ENCODE measurements at places on chromosomes 3 and 15. TPM values are rescaled to one million over a fixed set of nuclear protein-coding genes. Genes with fewer than 3 reads are reported as not detected.

- DNase-seq, result no peak
These were observed 15.6 kb upstream of the CD47 start for GRCh38 chr3:108106449-108106848.

The TEX55 gene
- total RNA-seq, result not detected

- DNase-seq, result no peak
These were observed 3.6 kb downstream of the KAT2B start for GRCh38 chr3:20043825-20044224.

DNA sequence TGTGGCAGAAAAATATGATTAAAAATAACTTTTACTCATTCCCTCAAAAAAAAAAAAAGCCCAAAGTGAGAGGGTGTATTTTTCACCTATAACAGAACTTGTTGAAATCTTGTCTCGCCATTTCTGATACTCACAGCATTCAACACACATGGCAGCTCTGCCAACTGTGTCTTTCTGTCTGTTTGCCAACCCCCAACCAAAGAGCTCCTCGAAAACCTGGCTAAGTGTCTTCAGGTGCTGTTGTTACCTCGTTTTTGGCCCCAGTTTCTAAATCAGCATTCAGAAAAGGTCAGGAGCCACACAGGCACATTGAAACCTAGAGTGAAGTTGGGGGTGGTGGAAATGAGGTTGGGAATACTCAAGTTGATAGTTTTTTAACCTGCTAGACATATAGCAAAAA is 123.5 kb downstream of the TMEM108 start:
- peak; percentile 72 for DNase-seq

DNA sequence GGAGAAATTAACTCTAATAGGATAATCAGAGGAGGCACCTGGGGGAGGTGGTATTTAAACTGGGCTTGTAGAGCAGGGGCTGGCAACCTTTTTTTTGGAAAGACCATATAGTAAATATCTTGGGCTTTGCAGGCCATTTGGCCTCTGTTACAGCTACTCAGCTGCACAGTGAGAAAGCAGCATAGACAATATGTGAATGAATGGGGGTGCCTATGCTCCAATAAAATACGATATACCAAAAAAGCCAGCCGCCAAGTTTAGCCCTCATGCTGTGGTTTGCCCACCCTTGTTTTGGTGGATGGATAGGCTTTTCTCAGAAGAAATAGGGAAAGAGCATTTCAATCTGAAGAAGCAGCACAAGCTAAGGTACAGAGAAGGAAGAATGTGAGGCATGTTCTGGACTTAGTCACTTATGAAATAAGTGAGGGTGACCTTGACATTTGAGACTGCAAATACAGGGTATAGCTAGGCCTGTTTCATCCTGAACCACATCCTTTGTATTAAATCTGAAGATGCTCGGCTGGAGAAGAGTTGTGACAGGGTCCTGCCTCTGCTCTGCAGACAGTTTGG is 131.0 kb upstream of the NR2E3 start:
- DNase-seq, result no peak

The DAZL gene
- total RNA-seq, result 0.27 TPM

- no peak for DNase-seq
These were observed 19.9 kb upstream of the EHD4 start for GRCh38 chr15:41992151-41992802.

The GOLGA8T gene
- total RNA-seq, result 1.2 TPM

GRCh38 chr3:41296556-41296955 is 97.3 kb downstream of the CTNNB1 start:
- no peak for DNase-seq

DNA sequence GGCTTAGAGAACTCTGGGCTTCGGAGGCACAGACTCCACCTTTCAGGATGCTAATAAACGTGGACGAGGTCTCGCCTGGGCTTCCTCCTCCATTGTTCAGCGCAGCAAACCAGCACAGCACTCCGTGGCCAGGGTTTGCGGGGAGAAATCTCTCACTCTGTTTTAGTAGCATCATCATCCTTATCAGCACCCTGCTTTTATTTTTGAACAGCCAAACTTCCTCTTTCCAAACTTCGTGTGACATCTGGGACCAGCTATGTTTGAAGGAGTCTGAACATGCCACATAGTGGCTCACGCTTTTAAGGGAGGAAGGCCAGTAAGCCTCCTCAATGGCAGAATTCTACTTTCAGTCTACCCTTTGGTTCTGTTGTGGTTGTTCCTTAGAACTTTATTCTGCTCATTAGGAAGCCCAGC is 149.0 kb downstream of the PGPEP1L start:
- DNase-seq, result no peak

DNA sequence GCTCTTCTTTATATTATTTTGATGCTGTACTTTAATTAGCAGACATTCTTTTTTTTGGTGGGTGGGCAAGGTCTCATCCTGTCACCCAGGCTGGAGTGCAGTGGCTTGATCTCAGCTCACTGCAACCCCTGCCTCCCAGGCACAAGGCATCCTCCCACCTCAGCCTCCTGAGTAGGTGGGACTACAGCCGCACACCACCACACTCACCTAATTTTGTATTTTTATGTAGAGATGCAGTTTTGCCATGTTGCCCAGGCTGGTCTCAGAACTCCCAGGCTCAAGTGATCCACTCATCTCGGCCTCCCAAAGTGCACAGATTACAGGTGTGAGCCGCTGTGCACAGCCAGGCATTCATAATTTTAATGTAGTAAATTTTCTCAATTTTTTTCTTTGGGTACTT is 608.1 kb downstream of the ZNF385D start:
- DNase-seq, result peak; percentile 23

- DNase-seq, result no peak
These were observed 128.2 kb downstream of the SOX2 start for GRCh38 chr3:181839916-181840297.

DNA sequence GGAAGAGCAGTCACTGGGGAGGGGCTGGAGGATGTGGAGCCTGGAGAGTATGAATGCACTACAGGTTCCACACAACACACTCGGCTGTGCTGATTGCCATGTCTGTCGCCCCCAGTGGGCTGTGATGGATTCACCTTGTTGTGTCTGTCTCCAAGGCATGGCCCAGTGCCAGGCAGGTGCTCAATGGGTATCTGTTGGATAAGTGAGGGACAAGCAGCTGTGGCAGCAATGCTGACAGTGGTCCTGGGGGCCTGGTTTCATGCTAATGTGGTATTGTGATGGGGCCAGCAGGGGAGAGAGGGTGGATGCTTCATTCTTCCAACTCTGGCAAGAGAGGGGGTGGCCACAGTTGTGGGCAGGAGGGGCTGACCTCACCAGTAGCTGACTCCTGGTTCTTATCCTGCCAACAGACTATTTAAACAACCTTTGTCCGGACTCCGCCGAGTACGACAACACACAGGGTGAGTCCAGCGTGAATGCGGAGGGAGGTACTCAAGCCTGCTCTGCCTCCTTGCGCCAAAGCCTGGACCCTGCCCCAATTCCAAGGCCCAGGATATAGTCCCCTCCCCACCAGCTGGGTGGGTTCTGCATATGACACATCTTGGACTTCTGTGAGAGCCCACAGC is 47.3 kb upstream of the NR2C2 start:
- DNase-seq, result no peak

DNA sequence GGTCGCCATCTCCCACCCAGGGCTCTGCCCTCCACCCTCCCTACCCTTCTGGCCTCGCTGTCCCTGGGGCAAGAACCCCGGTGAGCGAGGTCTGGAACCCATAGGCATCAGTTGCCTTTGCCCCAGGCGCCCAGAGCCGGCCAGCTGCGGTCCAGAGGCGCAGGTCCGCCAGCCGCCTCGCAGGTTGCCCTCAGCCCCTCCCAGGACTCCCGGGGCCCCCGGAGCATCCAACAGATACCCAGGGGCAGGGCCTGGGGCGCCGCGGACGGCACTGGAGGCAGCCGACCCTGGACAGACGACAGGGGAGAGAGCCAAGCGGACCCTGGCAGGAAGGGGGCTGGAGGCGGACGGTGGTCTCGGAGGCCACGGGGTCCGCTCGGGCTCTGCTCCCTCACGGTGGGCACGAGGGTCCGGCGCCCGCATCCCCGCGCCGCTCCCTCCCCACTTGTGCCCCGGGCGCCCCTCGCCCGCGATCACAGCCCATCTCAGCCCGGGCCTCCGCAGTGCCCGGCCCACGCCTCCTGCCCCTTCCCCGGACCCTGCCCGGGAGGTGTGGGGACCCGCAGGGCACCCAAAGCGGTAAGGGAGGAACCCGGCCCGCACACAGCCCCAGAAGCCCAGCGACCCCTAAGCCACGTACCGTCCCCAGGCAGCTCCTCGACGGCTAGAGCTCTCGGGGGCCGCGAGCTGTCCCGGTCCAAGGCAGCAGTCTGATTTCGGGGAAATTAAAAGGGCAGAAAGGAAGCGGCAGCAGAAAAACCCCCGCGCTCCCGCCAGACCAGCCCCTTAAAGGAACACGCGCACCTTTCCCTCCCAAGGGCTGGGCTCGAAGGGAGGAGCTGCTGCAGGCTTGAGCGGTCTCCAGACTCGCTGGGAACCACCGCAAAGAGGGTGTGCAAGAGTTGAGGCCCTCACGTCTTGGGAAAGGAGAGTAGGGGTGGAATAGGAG is at the start of gene HAPLN3:
HAPLN3 (minus strand) TSS at position 726 of the 949 bp plus-strand sequence. CDS start 8,246 bp downstream, outside the sequence.
- DNase-seq, result peak; percentile 59

GRCh38 chr3:143956838-143957237 is 14.8 kb upstream of the DIPK2A start:
- DNase-seq, result no peak

GRCh38 chr3:103134023-103134724 is 699.4 kb downstream of the ZPLD1 start:
- no peak for DNase-seq

The FGF12 gene
- total RNA-seq, result 5.6 TPM

- no peak for DNase-seq
These were observed 74.2 kb upstream of the GAP43 start for GRCh38 chr3:115549071-115549470.

DNA sequence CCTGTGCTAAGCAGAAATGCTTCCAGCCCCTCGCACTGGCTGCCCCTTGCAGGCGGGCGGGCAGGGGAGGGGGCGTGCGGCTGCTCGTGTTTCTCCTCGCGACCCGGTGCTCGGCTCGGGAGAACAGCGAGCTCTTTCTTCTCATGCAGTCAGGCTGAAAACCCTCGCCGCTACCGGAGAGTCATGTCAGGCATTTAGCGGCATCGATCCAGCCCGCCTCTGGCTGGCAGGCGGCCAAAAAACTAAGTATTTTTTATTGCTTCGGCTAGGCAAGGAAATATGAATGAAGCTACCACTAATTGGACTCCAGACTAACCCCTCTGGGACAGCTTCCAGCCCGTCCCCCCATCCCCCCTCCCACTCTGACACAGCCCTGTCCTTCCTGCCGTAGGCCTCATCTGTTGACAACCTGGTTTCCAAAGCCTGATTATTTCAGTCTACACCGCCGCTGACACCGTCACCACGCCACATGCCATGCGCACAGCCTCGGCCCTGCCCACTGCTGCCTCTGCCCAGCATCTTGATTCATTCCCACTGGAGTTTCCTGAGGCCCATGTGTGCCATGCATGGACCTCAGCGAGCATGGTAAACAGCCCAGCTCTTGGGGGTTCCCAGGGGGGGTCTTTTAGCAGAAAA is 35.3 kb downstream of the TLE3 start:
- peak; percentile 86 for DNase-seq

DNA sequence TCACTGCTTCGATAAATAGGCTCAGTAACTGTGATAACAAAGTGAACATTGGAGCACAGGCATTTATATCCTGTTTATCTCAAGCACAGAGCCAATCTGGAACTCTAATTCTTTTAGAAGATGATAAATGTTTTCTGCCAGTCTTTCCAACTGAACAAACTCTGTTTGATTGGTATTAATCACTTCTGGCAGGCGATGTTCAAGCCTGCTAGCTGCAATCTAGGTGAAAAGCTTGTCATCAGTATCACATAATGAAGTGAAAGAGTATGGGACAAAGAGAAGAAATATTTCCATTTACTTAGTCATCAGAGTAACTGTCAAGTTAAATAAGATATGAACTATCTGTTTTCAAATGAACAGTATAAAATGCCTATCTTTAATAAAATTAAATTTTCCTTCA is 577.3 kb downstream of the VGLL3 start:
- no peak for DNase-seq

- DNase-seq, result no peak
These were observed 4.6 kb downstream of the SETD5 start for GRCh38 chr3:9401986-9402385.

- DNase-seq, result no peak
These were observed 173.9 kb upstream of the ICE2 start for GRCh38 chr15:60652870-60653269.

DNA sequence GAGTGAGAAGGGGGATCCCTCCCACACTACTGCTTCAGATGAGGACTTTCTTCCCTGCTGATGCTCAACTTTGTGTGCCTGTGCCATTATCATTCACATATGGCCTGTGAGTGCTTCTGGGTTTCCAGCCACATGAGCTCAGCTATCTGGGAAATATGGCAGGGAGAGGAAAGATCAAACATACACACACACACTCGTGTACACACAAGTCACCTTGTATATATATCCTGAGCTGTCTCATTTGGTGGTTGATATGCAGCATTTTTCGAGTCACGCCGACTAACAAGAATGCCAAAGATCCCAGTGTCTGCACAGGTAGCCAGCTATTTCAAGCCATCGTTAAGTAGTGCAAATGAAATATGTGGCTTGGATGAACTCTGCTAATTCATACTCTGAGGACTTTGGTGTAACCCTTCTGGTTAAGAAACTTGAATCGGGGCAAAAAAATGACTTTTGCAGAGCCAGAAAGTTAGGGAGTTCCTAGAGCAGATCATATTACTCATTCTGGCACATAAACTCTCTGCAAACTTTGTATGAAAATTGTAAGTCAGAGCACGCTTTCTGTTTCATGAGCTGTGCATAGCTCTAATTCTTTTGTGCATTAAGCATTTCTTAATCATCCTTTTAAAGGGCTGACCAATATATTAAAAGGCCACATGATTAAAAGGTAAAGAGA is 24.9 kb upstream of the WNT5A start:
- no peak for DNase-seq

- no peak for DNase-seq
These were observed 7.5 kb downstream of the CMSS1 start for GRCh38 chr3:99825004-99825640.

- no peak for DNase-seq
These were observed 34.9 kb downstream of the TSPAN3 start for GRCh38 chr15:77035999-77036471.

DNA sequence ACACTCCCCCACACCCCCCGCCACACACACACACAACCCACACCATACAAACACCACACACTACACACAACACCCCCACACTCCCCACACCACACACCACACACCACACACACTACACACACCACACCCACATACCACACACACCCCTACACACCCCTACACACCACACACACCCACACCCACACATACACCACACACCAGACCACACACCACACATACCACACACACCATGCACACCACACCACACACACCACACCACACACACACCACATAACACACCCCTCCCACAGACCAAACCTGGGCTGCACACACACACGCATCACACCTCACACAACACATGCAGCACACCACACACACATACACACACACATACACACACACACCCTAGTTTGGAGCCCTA is 1.8 kb upstream of the RASGRF1 start:
- no peak for DNase-seq
